ENCODE measurements at places on chromosomes 13 and 19. TPM values are rescaled to one million over a fixed set of nuclear protein-coding genes. Genes with fewer than 3 reads are reported as not detected.

The ZIC2 gene
- 5.2 TPM for total RNA-seq

The PLVAP gene
- not detected for total RNA-seq

The FFAR2 gene
- not detected for total RNA-seq

The MIA gene
- not detected for total RNA-seq

The C2CD4C gene
- total RNA-seq: 0.51 TPM

The SSC5D gene
- 0.61 TPM for total RNA-seq

The CGB3 gene
- not detected for total RNA-seq

The DCT gene
- total RNA-seq: not detected

The ZNF345 gene
- not detected for total RNA-seq

The SBK2 gene
- total RNA-seq: 1.4 TPM

The RBM42 gene
- 148 TPM for total RNA-seq

The TMEM259 gene
- total RNA-seq: 134 TPM

The SLC7A10 gene
- total RNA-seq: not detected

The SLC6A16 gene
- 1.6 TPM for total RNA-seq

The DMWD gene
- 36.9 TPM for total RNA-seq

The ZSWIM9 gene
- 6.0 TPM for total RNA-seq

The LMTK3 gene
- 2.1 TPM for total RNA-seq

The PALM3 gene
- total RNA-seq: 2.1 TPM

The ZNF329 gene
- total RNA-seq: 3.1 TPM

The C1QTNF9 gene
- not detected for total RNA-seq

The IL11 gene
- total RNA-seq: 18.1 TPM

The PTGIR gene
- not detected for total RNA-seq

The COL4A2 gene
- 138 TPM for total RNA-seq

The CCNA1 gene
- total RNA-seq: 0.40 TPM

The SH2D3A gene
- total RNA-seq: 17.2 TPM

The C13orf46 gene
- total RNA-seq: 0.13 TPM
